Ureter (tissue), 1 donor: ENCODE measurements at places on chromosomes 1 and 21. TPM values are rescaled to one million over a fixed set of nuclear protein-coding genes. Genes with fewer than 3 reads are reported as not detected.

REN gene
- 0.89 TPM for total RNA-seq

KCNJ6 gene
- not detected for total RNA-seq

CR1L gene
- total RNA-seq = not detected

DNA sequence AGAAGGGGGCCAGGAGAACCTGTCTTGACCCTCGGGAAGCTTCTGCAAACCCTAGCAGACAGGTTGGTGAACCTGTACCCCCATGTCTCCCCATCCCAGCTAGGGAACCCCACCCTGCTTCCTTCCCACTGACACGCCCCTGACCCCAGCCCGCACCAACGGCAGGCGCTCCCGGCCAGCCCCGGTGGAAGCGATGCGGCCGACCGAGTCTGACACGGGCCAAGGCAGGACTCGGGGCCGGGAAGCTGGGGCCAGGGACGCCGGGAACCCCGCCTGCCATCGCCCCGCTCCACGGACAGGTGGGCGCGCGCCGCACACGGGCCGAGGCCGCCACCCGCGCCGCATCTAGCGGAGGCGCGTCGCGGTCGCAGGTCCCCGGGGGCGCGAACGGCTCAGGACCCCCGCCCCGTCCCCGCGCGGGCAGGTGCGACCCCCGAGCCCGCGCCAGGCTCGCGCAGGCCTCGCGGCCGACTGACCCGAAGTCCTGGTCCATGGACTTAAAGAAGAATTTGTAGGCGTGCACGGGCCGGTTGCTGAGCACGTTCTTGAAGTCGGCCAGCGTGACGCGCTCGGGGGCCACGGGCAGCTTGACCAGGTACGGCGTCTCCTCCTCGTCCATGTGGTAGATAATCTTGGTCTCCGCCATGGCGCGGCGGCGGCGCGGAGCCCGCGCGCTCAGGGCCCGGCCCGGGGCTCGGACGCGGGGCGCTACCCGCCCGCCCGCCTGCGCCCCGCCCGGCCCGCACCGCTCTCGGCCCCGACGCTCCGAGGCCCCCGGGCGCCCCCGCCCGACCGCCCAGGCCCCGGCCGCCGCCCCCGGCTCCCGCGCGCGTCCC is 580 bp downstream of the DVL1 start:
- no peak for DNase-seq

DNA sequence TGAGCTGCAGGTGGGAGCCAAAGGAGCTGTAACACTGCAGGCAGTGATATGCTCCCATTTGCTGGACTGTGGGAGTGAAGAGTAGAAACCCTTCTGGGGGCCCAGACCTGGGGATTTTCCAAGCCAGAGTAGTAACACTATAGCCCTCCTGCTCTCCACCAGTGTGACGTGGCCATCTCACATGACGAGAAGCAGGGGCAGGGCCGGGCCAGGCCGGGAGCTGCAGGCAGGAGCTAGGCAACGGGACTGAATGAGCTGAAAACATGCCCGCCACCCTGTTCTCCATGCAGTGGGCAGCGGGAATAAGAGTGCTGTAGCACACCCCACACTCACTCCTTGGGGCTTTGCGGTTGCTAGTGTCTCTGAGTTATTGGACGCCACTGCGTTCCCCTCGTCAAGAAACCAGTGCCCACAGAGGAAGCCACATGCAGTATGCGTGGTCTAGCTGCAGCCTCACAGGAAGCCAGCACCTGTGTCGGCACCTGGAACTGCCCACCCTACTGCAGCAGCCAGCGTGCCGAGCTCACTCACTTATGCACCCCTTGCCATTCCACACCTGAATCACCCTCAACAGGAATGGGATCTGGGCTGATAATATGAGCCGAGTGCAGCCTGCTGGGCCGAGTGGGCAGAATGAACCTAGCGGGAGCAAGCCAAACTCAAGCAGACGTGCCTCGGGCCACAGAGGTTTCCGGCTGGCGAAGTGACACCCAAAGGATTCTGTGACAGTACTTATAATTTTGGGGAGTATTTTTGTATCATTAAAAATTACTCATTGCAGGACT is 1389.6 kb downstream of the KCNT2 start:
- no peak for DNase-seq

DNA sequence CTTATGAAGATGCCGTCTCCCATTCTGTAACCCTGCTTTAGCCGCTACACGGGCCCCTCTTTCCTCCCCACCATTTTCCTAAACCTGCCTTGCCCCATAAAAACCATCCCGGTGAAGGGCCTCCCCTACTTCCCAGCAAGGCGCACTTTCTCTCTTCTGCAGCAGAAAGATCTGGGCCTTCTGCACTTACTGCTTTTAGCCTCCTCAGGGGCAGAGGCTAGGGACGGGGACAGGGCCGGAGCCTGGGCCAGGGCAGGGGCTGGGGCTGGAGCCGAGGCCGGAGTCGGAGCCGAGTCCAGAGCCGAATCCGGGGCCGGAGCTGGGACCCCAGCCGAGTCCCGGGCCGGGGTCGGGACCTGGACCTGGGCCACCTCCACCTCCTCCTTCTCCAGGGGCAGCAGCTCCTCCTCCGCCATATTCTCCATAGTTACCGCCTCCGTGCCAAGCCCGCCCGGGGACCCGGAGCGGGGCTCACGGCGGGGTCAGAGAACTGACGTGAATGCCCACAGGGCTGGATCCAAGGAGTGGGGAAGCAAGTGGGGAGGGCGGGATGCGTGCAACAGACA is 382 bp downstream of the TRMT1L start:
- DNase-seq = no peak

- DNase-seq = no peak
Measured at GRCh38 chr21:33125680-33126375, 55.9 kb downstream of the OLIG1 start.

DNA sequence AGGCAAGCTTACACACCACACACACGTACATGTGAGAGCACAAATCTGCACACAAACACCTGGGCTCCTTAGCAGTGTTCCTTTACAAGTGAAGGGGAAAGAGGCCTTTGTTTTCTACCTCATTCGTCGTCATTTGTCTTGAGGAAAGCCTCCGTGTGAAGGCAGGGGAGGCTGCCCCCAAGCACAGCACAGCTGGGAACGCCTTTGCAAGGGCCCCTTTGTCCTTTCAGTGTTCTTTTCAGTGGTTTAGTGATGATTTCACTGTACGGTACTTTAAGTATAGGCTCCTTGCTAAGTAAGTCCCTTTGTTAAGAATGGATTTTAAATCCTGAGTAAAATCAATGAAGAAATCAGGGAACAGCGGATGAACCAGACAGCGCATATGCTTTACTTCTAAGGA is 94.1 kb downstream of the PGBD5 start:
- DNase-seq = no peak

GRCh38 chr1:201968202-201968925 is 13.1 kb downstream of the TIMM17A start:
- no peak for DNase-seq

DNA sequence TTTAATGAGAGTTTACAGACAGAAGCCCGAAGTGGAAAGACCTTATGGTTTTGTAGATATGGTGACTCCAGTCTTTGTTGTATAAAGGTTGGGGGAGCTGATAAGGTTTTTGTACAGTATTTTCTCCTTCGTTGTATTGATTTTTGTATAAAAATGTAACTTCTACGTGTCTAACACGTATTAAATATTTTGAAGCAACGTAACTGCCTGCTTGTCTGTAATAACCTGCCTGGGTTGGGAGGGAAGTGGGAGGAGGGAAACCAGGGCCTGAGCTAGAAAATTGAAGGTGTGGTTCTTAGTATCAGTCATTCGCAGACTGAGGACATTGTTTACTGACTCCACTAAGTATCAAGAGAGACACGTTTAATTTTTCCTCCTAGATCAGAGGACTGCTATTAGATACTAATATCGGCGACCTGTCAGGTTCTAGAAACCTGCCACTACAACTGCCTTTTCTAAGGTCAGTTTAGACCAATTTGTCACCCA is 2.2 kb downstream of the IER5 start:
- no peak for DNase-seq

GRCh38 chr1:115351143-115351542 is 13.1 kb upstream of the NGF start:
- no peak for DNase-seq

GRCh38 chr1:81032973-81033425 is 767.7 kb upstream of the ADGRL2 start:
- no peak for DNase-seq

DNA sequence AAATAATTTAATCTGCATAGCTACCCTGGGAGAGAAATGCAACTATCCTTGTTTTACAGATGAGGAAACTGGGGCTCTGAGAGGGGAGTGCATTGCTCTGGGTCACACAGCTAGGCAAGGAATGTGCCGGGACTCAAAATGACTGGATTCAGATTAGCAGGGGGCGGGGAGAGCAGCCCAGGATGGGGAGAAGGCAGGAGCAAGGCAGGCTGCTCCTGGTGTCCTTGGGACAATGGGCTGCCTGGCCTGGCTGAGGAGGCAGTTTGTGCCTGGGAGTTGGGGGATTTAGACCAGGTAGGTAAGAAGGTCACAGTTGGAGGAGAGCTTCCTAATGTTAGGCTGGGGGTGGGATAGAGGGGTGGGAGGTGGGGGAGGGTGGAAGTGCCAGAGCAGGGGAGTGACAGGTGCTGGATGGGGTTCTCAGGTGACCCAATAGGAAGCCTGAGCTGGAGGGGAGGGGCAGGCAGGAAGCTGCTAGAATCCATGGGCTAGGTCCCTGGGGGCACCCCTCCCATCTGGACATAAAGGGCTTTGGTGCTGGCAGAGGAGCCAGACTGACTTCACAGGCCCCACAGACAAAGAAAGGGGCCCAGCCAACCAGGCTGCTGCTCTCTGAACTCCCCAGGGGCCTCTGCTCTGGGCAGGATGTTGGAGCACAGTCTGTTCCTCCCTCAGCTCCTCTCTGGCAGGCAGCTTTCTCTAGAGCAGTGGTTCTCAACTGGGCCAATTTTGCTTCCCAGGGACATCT is 29.0 kb downstream of the TRIM62 start:
- no peak for DNase-seq

DNA sequence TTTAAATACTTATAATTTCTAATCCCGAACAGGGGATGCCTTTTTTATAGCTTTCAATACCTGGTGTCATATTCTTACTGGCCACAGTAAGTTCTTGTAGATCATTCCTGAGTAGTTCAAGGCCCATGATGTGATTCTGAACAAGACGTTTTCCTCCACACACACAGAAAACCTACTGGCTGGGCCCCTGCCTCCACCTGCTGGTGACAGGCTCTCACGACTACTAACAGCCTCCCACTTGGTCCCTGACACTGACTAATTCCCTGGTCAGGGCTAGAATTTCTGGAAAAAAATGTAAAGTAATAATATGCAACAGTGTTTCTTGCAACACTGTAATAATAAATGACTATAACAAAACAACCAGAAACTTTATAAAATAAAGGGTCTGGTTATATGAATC is 50.4 kb upstream of the RIPK4 start:
- DNase-seq = no peak

DNA sequence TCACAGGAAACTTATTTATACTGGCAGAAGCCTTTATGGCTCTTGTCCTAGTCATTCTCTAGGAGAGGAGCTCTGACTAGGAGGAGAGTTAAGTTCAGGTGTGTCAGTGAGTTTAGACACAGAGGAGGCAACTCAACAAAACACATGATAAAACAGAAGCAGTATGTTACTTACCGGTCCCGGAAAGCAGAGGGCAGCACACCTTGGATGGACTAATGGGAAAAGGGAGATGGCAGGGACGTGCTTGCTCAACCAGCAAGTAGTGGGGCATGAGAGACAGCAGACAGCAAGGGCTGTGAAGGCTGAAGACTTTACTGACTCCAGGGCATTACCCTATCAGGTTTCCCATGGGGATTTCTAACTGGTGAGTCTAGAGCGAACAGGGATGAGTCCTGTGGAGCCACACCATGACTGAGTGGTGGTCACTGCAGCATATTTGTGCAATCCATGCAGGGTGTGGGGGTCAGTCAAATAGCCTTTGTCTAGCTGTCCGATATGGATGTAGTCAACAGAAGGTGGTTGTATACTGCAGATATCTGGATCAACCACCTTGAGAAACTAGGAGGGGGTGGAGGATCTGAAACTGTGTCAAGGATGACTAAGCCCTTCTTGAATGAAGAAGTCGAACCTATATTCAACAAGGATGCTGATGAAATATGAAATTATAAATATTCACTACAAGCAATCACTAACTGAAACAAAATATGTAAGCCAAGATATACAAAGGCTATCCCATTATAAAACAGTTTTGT is 596.3 kb upstream of the CHRM3 start:
- DNase-seq = no peak
